ENCODE measurements at places on chromosomes 13 and 19.
A peak's percentile ranks its signal among the peaks of the same experiment; 100 is the strongest.

- peak; percentile 55 for DNase-seq
Measured at GRCh38 chr19:43624933-43625332, 5.5 kb upstream of the ZNF428 start.

- DNase-seq: no peak
Measured at GRCh38 chr19:3203805-3204645, 18.3 kb downstream of the NCLN start.

DNA sequence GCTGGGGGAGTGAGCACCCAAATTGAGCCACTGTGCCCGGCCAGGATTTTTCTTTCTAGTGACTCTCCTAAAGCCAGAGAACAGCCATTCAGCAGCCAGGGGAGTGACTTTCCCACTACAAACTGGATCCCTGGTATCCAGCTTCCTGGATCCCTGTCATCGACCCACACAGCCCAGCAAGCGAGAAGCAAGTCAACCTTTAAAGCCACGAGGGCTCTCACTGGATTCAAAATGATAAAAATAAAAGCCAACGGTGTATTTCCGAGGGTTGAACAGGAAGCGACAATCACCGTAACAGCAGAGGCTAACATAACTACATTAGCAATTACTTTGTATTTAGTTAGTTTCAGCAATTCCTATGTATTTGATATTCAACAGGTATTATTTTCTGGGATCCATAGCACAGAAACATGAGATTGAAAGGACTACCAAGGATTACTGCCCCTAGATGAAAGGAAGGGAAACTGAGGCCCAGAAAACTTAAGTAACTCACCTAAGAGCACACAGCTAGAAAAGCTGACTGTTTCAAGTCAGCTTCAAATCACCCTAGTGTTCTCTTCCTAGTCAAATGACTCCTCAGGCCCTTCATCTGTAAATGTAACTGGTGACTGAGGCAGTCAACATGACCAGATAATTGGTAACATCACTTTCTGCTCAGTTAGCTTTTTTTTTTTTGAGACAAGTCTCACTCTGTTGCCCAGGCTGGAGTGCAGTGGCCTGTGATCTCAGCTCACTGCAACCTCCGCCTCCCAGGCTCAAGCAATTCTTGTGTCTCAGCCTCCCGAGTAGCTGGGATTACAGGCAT lies 2.7 kb downstream of the RFX1 start:
- DNase-seq: no peak

GRCh38 chr19:17806945-17807344 lies 12.0 kb downstream of the B3GNT3 start:
- peak; percentile 50 for DNase-seq

GRCh38 chr19:24040621-24041020 lies 46.4 kb upstream of the ZNF254 start:
- no peak for DNase-seq

- DNase-seq: no peak
Measured at GRCh38 chr19:32873247-32873959, 3.8 kb upstream of the SLC7A9 start.

DNA sequence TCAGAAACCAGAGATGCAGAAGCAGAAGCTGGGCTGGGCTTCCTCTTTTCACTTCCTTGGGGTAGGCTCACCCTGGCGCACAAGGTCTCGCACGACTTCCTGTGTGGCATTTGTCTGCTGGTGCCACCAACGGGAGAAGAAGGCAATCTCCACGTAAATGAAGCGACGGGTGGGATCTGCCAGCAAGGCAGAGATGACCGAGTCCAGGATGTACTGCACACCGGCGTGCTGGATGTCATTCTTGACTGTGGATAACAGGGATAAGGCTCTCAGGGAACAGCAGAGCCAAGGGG lies 1.3 kb downstream of the MAN2B1 start:
- no peak for DNase-seq

- DNase-seq: no peak
Measured at GRCh38 chr13:113338451-113338850, 25.5 kb downstream of the GRTP1 start.

DNA sequence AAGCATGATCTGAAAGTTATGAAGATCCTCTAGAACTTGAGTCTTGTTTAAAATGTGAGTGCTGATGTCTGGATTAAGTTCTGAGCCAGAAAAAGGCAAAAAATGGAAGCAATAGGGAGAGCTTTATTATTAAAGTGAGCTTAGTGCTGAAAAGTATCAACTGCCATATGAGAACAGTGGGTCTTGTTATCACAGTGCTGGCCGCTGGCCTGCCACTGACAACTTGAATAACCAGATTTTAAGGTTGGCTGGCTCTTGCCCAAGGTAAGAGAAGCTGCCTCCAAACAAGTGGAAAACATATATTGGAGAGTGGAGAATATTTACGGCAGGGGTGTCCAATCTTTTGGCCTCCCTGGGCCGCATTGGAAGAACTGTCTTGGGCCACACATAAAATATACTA lies 33.9 kb downstream of the NUFIP1 start:
- no peak for DNase-seq

DNA sequence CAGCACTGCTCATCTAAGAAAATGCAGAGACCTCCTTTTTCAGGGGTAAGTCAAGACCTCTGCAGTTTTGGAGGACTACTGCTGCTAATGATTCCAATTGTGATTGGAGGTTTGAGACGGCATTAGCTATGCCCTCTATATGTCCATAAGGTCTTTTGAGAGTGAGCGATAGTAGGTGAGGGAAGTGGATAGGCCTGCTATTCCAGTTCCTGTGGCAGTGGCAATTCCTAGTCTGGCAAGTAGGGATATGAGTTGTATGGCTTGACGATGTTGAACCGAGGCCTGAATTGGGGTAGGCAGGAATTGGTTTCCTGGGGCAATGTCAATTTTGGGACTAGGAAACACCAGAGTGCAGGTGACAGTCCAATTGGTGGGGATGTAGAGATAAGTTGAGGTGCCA lies 913.1 kb upstream of the SLITRK5 start:
- DNase-seq: no peak

DNA sequence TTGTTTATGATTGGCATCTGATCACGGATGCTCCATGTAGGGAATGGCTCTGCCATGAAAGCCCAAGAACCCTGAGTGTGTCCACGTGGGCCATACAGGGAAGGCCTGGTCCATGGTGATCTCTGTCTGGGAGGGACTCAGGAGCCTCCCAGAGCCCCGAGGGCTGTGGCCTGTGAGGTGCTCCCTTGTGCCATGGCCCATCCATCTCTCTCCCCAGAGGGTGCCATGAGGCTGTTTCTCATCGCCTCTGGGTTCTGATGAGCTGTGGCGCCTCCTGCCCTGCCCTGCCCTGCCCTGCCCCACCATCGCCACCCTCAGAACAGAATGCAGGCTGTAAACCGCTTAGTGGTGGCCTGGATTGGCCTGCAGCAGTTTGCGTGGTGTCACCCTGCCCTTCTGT lies 83.1 kb downstream of the ATP11A start:
- peak; percentile 26 for DNase-seq

- DNase-seq: no peak
Measured at GRCh38 chr13:73844986-73845385, 289.2 kb downstream of the KLF12 start.

GRCh38 chr19:19207637-19208572 lies 3.9 kb upstream of the NCAN start:
- DNase-seq: peak; percentile 37

DNA sequence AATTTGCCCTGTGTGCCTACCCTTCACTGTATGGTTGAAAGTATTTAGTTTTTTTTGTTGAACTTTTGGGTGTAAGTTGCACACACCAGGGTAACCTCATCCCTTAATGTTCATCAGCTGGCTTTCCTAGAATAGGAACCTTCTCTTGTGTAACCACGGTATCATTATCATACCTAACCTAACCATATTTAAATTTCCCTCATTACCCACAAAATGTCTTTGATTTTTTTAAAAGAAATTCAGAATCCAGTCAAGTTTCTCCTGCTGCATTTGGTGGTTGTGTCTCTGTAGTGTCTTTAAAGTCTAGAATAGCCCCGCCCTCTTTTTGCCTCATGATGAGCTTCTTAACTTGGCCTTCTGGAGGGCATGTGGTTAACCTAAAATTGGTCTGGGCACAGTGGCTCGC lies 80.3 kb downstream of the RYR1 start:
- no peak for DNase-seq

DNA sequence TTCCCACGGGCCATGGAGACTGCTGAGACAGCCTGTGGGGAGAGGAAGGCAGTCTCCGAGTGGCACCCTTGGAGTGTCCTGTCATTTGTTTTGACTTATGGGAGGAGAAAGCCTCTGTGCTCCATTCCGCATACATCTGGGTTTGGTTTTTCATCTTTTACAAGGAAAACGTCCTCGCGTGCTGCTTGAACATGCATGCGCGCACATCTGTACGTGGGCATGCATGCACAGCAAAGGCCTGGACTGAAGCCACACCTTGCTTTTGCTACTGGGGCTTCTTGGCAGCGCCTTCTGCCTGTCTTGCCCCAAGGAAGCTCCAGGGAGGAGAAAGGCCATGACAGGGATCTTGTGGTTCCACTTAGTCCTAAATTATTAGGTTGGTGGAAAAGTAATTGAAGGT lies 44.0 kb downstream of the SUGP2 start:
- no peak for DNase-seq

DNA sequence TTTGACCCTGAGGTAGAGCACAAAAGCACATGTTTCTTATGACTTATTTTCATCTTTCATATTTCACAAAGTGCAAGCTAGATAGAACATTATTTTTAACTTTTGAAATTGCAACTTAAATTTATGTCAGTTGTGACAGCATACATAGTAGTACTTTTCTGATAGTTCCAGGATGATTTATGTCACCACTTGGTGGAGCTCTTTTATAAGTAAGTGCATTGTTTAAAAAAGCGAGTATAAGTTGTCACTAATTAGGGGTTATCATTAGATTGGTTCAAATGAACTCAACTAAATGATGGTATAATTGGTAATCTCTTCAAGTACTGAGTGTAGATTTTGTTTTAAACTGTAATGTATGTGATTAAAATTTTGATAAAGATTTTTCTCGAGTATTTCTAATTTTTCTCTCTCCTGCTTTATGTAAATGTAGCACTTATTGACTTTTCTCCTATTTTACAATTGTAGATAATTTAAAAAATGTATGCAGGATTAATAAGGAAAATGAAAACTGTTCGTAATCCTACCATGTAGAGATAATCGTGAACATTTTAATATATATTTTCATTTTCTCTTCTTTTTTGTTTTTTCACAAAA lies 31.1 kb downstream of the RB1 start:
- peak; percentile 60 for DNase-seq

- DNase-seq: no peak
Measured at GRCh38 chr13:48652851-48653471, 768 bp upstream of the CYSLTR2 start.

Measured in small intestine (tissue), 16 donors.